ENCODE measurements at places on chromosomes 3 and 15.

DNA sequence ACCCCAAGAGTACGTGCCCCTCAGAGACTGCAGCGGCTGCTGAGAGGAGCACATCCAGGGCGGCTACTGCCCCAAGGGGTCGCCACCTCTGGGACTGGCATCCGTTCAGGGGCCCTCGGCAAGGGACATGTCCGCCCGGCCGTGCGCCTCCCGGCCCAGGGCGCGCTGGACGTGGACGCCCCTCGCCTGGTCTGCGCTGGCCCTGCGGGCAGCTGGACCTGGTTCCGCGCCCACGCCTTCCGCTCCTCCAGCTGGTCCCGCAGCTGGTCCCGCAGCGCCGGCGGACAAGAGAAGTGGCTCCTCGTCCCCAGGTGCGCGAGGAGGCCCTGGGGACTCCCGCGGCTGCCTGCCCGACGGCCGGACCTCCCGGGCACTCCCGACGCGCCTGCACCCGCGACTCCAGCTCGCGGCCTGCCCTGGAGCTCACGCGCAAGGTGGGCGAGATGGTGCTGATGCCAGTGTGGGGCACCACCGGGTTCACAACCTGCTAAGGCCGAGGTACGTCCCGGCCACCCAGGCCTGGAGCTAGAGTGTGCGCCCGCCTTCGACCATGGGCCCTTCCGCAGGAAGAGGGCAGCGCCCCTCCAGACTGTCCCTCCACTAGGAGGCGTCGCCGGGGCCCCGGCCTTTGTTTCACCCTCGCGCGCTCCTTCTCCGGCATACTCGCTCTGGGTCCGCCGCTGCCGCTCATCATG, 14.4 kb upstream of the GP9 start:
- DNase-seq, result no peak

- no peak for DNase-seq
Observed at GRCh38 chr15:48914717-48915116, 36.8 kb downstream of the EID1 start.

DNA sequence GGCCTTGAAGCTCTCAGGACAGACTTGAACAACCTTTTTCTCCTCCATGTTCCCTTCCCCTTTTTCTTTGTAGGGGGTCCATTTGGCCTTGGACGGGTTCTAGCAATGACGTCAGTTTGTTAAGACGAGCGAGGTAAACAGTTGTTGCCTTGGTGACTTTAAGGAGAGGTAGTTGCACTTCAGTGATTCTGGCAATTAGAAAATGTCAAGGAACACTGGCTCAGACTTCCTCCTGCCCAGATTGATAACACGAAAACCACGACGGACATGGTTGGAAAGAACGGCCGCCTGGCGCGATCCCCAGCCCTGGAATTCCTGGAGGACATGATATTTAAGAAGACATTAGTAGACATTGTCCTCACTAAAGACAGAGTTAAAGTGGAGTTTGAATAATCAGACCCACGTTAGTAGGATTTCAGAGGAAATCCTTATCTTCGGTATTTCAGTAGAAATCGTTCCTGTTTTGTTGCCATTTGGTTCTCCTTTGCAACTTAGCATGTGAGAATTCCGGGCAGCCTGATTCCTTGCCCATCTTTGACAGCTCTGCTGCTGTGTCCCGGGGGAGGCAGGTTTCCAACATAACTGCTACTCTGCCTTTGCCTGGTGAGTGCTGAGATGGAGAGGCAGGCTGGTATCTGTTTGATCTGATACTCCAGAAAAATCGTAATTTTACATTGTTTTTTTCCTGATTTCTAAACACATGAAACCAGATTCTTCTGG, 87.3 kb downstream of the ST6GAL1 start:
- no peak for DNase-seq

DNA sequence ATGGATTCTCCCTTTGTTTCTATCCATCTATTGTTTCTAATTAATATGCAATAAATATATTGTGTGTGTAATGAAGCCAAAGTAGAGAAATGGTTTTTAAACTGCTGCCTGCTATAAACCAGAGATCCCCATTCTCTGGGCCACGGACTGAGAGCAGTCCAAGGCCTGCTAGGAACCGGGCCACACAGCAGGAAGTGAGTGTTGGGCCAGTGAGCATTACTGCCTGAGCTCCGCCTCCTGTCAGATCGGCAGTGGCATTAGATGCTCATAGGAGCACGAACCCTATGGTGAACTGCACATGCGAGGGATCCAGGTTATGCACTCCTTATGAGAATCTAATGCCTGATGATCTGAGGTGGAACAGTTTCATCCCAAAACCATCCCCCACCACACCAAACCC, 85.2 kb upstream of the POMGNT2 start:
- no peak for DNase-seq

- DNase-seq, result peak; percentile 94
Observed at GRCh38 chr3:57983734-57984518, 24.3 kb upstream of the FLNB start.

GRCh38 chr3:113271189-113271588, 59.8 kb downstream of the BOC start:
- no peak for DNase-seq

GRCh38 chr3:52831500-52832301, 1.2 kb upstream of the ITIH4 start:
- DNase-seq, result peak; percentile 62

- DNase-seq, result no peak
Observed at GRCh38 chr3:133074977-133075376, 36.8 kb downstream of the TMEM108 start.

DNA sequence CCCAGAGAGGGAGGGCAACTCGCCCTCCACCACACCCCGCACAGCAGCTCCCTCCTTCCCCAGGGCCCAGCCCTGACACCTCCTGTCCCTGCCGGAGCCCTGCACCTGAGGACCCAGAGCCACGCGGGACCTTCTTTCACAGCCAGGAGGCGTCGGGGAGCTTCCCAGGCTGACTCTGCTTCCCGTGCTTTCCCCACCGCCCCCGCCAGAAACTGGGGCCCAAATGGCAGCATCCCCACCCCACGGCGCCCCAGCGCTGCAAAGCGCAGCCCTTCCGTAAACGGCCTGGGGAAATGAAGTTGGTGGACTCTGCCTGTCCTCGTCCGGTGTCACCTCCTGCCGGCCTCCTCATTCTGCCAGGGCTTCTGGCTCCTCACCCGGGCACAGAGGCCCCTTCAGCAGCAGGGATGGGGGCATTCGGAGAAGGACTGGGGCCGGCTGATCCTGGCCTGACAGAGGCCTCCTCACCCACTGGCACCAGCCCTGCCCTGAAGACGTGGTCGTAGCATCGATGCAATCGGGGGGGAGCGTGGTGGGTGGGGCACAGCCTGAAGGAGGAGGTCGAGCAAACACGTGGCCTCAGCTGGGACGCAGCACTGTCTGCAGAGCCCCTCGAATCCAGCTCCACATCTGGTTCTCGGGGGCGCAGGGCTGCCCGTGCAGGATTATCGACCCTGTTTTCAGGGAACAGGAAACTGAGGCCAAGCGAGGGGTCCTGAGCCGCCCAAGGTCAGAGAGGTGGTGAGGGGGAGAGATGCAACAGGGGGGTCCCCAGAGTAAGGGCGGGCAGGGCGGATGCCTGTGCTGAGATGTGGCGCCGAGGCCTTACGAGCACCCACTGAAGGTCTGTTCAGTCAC, 235.4 kb downstream of the XXYLT1 start:
- no peak for DNase-seq

DNA sequence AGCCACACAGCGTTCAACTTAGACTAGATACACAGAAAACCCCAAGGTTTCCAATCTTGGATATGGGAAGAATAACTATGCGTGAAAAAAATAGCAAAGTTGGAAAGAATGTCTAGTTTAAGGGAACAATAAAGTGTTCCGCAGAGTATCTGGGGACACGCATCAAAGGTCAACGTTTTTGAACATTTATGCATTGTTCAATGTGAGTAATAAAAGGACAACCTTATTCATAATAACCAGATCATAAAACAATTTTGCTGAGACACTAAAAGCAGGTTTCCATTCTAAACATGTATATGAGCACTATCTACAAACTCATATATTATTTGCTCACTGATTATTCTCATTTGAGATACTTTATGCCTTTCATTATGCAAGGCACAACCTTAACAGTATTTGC, 7.8 kb downstream of the ANO10 start:
- no peak for DNase-seq

DNA sequence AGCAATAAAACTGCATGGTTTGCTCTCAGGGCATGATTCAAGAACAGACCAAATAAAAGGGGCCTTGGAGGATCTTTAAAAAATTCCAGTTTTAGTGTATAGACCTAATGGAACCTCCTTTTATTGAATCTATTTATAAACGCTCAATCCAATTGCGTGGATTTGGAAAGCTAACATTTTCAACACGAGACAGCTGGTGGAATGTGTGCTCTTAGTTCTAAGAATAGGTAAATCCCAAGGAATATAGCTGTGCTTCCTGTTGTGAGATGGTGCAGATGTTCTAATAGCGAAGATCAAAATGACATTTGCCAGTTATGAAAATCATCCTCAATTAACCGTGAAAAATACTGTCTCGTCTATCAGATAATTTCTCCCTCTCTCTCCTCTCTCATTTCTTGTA, 192.5 kb downstream of the ATP10A start:
- DNase-seq, result no peak

DNA sequence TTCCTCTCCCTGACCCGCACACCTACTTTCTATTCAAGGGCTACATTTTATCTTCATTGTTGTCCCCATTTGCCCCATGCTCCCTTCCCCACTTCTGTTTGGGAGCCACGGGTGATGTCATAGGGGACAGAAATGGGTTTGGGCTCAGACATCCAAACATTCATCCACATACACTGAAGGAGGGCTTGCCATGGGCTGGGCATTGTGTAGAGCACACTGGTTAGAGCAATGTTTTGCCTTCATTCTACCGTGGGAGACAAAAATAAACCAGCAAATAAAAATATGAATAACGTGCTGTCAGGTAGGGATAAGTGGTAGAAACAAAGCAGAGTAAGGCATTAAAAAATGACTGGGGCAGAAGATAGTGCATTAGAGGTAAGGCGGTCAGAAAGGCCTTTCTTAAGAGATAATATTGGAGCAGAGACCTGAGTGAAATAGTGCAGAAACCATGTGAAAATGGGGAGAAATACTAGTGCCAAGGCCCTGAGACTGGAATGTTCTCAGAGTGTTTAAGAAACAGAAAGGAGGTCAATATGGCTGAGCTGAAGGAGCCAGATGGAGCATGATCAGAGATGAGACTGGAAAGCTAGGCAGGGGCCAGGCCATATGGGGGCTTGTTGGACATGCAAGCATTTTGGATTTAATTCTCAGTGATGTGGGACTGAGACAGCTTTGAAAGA, 40.9 kb upstream of the CLSTN2 start:
- DNase-seq, result no peak

GRCh38 chr3:61650719-61651410, 89.5 kb downstream of the PTPRG start:
- no peak for DNase-seq

DNA sequence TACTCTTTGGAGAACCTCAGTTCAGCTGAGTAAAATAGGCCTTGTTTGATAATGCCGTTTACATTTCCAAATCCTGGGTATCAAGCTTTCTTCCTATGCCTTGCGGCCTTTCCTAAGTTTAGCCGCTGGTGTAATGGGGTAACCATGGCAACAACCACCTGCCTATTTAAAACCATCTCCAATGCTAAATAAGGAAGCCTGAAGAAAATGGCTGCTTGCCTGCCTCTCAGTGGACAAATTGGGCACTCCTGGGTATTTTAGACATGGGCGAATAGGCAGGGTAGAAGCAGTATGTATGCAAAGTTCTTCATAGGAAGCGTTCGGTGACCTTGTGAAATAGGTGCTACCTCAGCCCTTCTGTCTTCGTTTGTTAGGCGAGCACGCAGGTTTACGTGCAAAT, 122.7 kb downstream of the DGKG start:
- DNase-seq, result no peak

DNA sequence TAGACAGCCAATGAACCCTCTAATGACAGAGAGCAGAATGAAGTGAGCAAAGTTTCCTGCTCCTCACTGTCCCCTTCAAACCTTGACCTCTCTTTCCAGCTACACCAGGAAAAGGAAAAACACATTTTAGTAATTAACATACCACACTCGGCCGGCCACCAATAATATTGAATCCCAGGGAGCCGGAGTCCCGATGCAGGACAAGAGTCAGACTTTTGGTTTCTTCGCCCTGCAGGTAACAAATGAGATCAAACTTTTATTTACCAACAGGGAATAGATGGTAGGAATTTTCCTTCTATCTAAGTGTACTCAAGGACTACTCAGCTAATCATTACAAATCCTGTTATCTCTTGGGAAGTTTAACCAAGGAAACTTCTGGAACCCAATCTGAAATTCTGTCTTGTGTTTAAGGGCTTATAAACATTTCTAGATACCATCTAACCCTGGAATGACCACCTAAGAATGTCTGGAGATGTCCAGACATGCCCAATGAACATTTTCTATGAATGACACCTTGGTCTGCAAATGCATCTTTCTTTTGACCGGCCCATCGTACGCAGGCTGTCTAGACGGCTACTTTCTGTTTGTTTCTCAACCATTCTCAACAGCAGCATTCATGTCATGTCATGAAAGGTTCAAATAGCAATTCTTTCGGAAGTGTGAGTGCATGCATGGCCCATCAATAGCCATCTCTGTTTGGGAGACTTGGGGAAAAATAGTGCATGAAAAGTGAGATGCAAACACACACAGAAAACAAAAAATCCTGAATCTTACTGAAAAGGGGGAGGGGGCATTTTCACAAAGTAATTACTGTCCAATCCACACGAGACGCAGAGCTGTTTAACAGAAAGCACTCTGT, 16.1 kb downstream of the PDZRN3 start:
- no peak for DNase-seq

- DNase-seq, result no peak
Observed at GRCh38 chr3:31403197-31403596, 129.5 kb upstream of the STT3B start.

DNA sequence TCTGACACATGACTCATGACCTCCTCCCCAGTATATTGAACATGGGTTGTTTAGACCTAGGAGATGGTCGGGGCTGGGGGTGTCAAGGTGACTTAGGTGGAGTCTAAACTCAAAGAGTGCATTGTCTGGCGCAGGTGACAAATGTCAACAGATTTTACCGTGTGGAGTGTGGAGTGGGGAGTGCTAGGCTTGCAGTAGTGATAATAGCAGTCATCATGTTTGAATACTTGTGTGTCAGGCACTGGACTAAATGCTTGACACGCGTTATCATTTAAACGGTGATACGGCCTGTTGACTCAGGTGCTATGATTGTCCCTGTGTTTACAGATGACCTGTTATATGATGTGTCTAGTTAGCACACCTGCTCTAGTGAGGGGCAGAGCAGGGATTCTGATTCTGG, 30.8 kb downstream of the MUC20 start:
- DNase-seq, result no peak

DNA sequence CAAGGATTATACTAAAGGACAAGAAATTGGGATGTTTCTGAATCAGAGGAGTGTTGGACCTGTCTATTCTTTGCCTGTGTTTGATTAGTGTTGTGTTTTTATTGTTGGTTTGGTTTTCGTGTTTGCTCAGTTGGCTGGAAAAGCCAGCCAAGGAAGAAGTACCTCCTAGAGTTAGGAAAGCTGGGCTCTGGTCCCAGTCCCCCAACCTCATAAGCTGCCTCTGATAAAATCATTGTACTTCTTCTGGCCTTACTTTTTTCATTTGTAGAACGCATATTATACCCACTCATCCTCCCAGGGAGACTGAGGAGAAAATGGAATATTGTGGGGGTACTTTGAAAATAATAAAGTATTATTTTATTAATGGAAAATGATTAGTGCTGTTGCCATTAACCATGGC, 177.4 kb upstream of the TRIM42 start:
- no peak for DNase-seq

Data from suppressor macrophage (primary cell).